Neural crest cell (in vitro differentiated cells): ENCODE measurements at places on chromosomes 11 and 22. TPM values are rescaled to one million over a fixed set of nuclear protein-coding genes. Genes with fewer than 3 reads are reported as not detected.

Gene RFPL2
- total RNA-seq, result 0.21 TPM in 1 of 2 replicates, not detected in the other

- peaks cover 17% of the 10 kb centered on the region for H3K36me3 ChIP-seq
- peak overlapping the region; percentile 41 for H3K27ac ChIP-seq
- H3K4me3 ChIP-seq, result no peak overlapping the region
- no peak for DNase-seq
Observed at GRCh38 chr11:129115652-129116586, 76.2 kb downstream of the ARHGAP32 start.

DNA sequence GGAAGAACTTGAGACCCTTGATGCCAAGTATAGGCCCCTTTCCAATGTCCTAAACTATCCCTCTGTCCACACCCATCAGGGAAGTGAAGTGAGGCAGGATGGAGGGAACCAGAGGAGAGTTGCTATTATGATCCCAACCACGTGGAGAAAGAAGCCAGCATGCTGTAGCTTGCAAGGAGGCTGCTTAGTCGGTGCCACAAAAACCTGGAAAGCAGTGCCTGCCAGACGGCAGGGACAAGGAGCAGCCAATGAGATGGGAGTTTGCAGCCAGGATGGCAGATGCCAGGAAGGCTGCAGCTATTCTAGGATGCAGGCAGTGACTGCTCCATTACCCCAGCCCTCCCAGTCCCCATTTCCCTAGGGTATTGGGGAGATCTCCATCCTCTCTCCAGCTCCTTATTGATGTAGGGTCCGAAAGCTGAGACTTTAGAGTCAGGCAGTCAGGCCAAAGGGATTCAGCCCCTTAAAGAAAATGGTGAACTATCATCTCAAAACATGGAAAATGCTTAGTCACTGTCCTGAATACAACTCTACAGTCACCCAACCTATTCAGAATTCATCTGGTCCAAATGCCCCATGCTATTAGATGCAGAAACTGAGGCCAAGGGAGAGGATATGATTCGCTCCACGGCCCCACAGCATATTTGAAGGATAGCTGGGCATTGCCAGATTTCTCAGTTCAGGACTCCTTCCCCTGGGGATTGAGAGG lies 18.4 kb upstream of the LRRC55 start:
- H3K36me3 ChIP-seq, result no peaks in the 10 kb centered on the region
- peaks cover 9% of the 10 kb centered on the region for H3K27me3 ChIP-seq
- H3K4me1 ChIP-seq, result peaks cover 9% of the 10 kb centered on the region
- no peak for DNase-seq

DNA sequence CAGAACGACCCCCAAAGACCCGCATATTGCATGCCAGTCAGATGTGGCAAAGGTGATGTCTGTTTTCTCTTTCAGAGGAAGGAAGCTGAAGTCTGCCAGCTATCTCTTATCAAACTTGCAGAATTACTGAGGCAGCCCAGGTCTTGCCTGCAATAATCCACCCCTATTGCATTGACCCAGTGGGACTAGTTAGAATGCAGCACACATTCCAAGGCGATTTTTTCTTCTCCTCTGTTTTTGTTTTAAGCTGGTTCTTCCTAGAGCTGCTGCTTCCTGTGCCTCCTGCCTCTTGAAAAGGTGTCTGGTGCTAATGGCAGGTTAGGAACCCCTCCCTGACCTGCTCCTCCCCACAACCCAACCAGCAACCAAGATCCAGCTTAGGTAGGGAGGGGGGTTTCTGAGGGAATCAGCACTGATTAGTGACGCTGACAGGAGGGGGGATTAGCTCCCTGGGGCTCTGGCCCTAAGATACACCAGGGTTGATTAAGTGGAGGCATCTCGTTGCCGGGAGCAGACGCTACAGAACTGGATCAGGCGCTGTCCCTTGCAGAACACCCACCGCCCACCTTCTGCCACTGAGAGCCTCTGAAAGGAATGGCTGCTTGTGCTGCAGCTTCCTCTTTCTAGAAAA lies 2.8 kb downstream of the NTM start:
- no peaks in the 10 kb centered on the region for H3K27me3 ChIP-seq
- H3K4me3 ChIP-seq, result no peak overlapping the region
- no peak for DNase-seq
- H3K27ac ChIP-seq, result no peak overlapping the region

DNA sequence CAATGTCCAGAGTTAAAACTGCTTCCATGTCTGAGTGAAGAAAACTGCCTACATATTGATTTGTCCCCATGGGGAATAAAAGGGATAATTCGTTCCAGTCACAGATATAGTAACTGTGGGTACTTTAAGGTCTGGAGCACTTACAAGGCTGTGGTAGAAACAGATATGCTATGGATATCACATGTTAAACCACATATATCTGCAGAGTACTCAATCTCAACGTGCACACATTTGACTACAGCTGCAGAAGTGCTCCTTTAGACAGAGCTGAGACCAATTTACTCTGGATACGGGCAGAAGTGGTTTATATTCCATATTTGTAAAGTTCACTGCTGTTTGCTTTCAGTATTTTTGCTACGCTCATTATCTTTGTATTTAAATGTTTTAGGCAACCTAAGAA lies 9.7 kb upstream of the MS4A2 start:
- no peak overlapping the region for H3K27ac ChIP-seq
- H3K36me3 ChIP-seq, result no peaks in the 10 kb centered on the region
- no peaks in the 10 kb centered on the region for H3K4me1 ChIP-seq
- no peak overlapping the region for H3K4me3 ChIP-seq
